Neuronal stem cell (in vitro differentiated cells): ENCODE measurements at places on chromosomes 5 and 9.

DNA sequence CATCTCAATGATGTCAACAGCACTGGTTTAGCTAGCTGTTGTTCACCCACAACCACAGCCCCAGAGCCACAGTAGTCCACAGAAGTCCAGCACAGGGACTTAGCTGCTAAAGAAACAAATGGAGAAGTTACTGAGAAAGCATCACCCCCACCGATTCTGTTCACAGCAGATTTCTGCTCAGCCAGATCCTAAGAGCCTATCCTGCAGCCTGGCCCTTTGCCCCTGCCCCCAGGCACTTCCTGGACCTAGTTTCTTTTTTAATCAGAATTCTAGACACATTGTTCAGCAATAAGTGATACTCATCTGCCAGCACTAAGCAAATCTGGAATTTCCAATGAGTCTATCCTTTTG, 7.4 kb downstream of the B4GALT1 start:
- H3K4me1 ChIP-seq, result peaks cover 46% of the 10 kb centered on the region
- no peaks in the 10 kb centered on the region for H3K36me3 ChIP-seq
- H3K4me3 ChIP-seq, result no peak overlapping the region
- no peaks in the 10 kb centered on the region for H3K27me3 ChIP-seq
- H3K27ac ChIP-seq, result no peak overlapping the region

DNA sequence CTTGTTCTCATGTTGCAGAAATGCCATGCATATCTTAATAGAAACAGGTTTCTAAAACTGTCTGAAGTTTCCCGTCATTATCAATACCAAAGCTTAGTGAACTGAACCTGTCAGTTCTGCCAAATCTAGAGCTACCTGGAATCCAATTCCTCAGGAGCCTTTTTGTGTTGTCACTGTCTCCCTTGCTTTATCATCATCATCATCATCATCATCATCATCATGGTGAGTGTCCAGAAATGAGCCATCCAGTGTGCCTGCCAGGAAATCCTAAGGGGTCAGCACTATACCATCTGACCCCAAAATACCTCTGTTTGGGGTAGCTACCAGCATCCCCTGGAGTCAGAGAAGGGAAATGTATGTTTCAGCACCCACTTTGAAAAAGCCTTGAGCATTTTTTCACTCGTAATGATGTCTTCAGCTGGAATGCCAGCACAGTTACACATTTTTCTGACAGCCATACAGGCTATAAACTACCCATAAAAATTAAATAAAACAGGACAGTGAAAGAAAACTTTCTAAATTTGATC, 150.3 kb downstream of the NR2F1-AS1 start:
- no peak overlapping the region for H3K4me3 ChIP-seq
- no peaks in the 10 kb centered on the region for H3K36me3 ChIP-seq
- no peak overlapping the region for H3K27ac ChIP-seq
- no peaks in the 10 kb centered on the region for H3K27me3 ChIP-seq
- no peak for DNase-seq

DNA sequence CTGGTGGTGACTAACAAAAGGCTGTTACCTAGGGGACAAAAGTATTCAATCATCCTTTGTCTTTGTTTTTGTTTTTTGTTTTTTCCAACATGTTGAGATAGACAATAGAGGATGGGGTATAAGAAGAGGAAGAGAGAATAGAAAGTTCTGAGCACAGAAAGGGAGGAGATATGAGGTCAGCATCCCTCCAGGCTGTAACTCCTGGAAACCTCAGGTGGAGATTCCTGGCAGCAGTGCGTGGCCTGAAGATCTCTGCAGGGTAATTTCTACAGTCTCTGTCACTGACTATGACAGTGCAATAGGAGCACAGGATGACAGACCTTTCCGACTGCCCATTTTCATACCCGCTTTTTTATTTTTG, 112.1 kb downstream of the ADRB2 start:
- H3K4me3 ChIP-seq, result no peak overlapping the region
- DNase-seq, result no peak

DNA sequence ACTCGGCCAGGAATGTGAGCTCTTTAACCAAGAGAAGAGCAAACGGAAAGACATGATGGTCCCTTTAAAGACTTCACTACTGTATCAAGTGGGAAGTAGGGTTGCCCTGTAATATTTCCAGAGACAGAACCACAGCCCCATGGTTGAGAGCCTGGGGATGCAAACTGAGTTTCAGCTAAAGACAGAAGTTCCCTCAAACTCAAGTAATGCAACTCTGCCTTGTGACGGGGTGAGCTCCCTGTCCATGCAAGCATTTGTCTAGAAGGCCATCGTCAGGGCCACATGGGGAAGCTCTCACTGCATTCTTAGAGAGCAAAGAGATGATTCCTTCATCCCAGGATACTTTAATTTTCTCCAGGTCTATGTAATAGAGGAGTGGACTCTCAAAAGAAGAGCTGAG, 82.8 kb downstream of the INSYN2B start:
- no peak overlapping the region for H3K4me3 ChIP-seq
- H3K27me3 ChIP-seq, result no peaks in the 10 kb centered on the region
- H3K4me1 ChIP-seq, result no peaks in the 10 kb centered on the region
- no peak for DNase-seq

DNA sequence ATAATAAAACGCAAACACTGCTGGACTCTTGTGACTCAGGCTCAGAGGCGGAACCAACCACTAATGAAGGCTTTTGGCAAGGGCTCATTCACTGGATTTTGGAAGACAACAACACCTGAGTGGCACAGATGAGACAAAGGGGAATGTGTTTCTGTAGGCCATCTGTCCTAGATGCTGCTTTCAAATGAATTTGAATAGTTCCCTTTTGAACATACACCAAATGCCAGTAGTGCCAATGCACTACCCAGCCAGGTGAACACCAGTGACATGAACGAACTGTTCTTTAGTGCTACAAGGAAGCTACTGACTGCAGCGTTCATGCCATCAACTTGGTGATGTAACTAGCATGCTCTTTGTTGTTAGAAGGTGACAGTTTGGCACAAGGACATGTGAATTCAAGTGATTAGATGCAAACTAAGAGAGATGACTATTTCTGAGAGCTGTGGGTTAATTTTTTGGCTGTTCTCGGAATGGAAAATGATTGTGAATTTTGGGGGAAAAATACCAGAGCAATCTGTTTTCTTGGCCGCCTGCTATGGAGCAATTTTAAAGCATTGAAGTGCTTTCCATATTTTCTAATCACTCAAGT, 173.7 kb downstream of the SLC24A2 start:
- no peaks in the 10 kb centered on the region for H3K27me3 ChIP-seq
- no peaks in the 10 kb centered on the region for H3K4me1 ChIP-seq
- no peak for DNase-seq

GRCh38 chr5:139371482-139372435, 11.3 kb downstream of the SLC23A1 start:
- H3K27ac ChIP-seq, result no peak overlapping the region
- H3K36me3 ChIP-seq, result peaks cover 65% of the 10 kb centered on the region

- H3K27me3 ChIP-seq, result no peaks in the 10 kb centered on the region
- DNase-seq, result no peak
- H3K4me3 ChIP-seq, result no peak overlapping the region
- no peaks in the 10 kb centered on the region for H3K36me3 ChIP-seq
- H3K27ac ChIP-seq, result no peak overlapping the region
Measured at GRCh38 chr5:160937570-160937969, 85.6 kb upstream of the ATP10B start.

GRCh38 chr9:116791326-116791725, 104.2 kb downstream of the TRIM32 start:
- H3K4me1 ChIP-seq, result peaks cover 5% of the 10 kb centered on the region
- no peak overlapping the region for H3K27ac ChIP-seq
- DNase-seq, result no peak
- H3K4me3 ChIP-seq, result no peak overlapping the region
- H3K27me3 ChIP-seq, result no peaks in the 10 kb centered on the region

DNA sequence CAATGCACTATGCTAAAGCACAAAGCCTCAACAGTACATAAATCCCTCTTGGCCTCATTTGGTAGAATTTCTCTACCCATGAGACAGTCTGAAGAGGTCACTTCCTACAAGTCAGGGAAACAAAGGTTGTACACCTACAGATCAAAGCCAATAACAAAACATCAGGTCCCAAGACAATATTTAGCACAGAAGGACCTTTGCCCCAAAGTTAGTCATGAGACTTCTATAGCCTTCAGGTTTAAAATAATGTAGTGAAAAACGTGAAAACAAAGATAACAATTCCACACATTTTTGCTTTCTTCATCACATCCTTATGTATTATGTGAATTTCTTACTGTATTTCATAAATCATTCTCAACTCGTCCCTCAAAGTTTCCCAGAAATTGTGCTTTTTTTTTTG, 15.8 kb downstream of the AFF4 start:
- H3K27ac ChIP-seq, result no peak overlapping the region
- H3K36me3 ChIP-seq, result peaks cover 45% of the 10 kb centered on the region
- no peaks in the 10 kb centered on the region for H3K4me1 ChIP-seq
- no peak for DNase-seq
- peaks cover 1% of the 10 kb centered on the region for H3K27me3 ChIP-seq

GRCh38 chr9:71620746-71621145, 147.6 kb downstream of the CEMIP2 start:
- H3K36me3 ChIP-seq, result no peaks in the 10 kb centered on the region
- no peak overlapping the region for H3K4me3 ChIP-seq
- H3K27ac ChIP-seq, result no peak overlapping the region

GRCh38 chr5:77607324-77607723, 31.2 kb downstream of the OTP start:
- DNase-seq, result no peak
- H3K27ac ChIP-seq, result no peak overlapping the region
- no peak overlapping the region for H3K4me3 ChIP-seq
- peaks cover 6% of the 10 kb centered on the region for H3K27me3 ChIP-seq
- no peaks in the 10 kb centered on the region for H3K4me1 ChIP-seq
